ENCODE measurements at places on chromosomes 6 and 20.

GRCh38 chr20:51423810-51424209 is 118.7 kb downstream of the NFATC2 start:
- no peak for DNase-seq

- DNase-seq = no peak
Measured at GRCh38 chr20:13259921-13260320, 38.8 kb downstream of the ISM1 start.

DNA sequence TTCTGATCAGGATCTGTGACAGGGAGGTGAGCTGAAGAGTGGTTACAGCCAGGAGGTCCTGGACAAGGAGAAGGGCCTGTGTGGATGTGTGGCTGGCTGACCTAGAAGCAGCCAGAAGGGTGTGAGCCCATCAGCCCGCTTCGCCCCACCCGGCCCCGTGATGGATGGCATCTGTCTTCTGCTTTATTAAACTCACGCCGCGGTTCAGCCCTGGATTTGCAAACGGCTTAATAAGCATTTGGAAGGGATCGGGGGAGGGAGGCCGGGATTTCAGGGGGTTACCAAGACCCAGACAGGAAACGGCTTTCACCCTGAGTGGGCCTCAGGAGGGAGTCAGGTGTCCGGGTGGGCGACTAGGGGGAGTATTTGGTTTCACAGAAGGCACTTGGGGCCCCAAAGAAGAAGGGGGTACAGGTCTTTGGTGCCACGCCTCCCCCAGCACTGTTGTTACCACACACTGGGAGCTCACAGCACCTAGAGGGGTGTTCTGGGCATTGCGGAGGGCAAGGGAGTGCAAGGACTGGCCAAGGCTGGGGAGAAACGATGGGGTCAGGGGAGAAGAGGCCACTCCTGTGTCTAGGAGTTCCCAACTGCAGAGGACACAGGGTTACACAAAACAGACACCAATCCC is 53.8 kb upstream of the FOXP4 start:
- DNase-seq = no peak

DNA sequence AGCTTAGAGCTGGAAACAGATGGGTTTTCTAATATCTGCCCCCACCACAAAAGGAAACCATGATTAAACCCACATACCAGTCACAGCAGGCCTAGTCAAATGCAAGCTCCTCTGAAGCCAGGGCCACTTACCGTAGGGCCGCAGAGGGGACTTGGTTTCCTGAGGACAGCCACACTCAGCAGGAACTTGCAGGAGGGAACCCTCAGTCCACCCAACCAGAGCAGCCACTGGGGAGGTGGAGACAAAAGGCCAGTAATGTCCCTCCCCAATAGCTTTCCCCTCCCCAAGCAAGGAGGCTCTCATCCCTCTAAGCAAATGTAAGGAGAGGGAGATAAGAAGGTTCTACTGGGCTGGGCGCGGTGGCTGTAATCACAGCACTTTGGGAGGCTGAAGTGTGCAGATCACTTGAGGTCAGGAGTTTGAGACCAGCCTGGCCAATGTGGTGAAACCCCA is 384.4 kb upstream of the JARID2 start:
- no peak for DNase-seq
